Activated T-helper 1 cell treated with anti-CD3 and anti-CD28 coated beads, Interleukin-12 subunit alpha, Interleukin-12 subunit beta, Interleukin-2, Interleukin-4 antibody, amounts not matched to agents 30 ng/mL and 10 ng/mL and 1 ng/mL, durations not matched to agents 14 hours and 24 hours and 36 hours (primary cell): ENCODE measurements at places on chromosomes 5 and 9.

GRCh38 chr5:79713727-79714126 lies 24.1 kb downstream of the CMYA5 start:
- H3K27me3 ChIP-seq = peaks cover 3% of the 10 kb centered on the region
- no peak overlapping the region for H3K27ac ChIP-seq
- no peaks in the 10 kb centered on the region for H3K36me3 ChIP-seq
- H3K4me1 ChIP-seq = no peaks in the 10 kb centered on the region
- DNase-seq = no peak
- H3K4me3 ChIP-seq = no peak overlapping the region

GRCh38 chr5:142671801-142672200 lies 14.1 kb downstream of the FGF1 start:
- no peaks in the 10 kb centered on the region for H3K4me1 ChIP-seq
- H3K4me3 ChIP-seq = no peak overlapping the region
- no peak overlapping the region for H3K27ac ChIP-seq
- H3K36me3 ChIP-seq = no peaks in the 10 kb centered on the region
- no peak for DNase-seq

DNA sequence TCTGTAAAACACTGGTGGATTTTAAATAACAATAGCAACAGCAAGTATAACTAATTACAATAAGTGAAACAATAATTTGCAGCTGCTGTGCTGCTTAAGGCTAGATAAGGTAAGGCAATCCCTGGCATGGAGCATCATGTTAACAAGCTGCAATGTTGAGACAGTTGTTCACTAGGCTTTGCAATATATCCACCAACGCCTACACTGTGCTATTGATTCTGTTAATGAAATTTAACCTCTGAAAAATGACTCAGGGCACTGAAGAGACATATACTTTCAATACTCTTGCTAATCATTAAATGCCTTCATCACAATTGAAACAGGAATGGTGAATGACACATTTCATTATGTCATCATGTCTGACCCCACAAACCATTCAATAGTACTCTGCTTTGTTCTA lies 255.0 kb downstream of the EFNA5 start:
- H3K36me3 ChIP-seq = no peaks in the 10 kb centered on the region
- H3K27ac ChIP-seq = no peak overlapping the region
- peaks cover 12% of the 10 kb centered on the region for H3K27me3 ChIP-seq
- H3K4me3 ChIP-seq = no peak overlapping the region
- DNase-seq = no peak

GRCh38 chr5:56739990-56740389 lies 75.4 kb upstream of the MAP3K1 start:
- DNase-seq = no peak
- H3K4me1 ChIP-seq = peaks cover 19% of the 10 kb centered on the region
- no peak overlapping the region for H3K27ac ChIP-seq
- peaks cover 6% of the 10 kb centered on the region for H3K36me3 ChIP-seq
- peaks cover 2% of the 10 kb centered on the region for H3K27me3 ChIP-seq

DNA sequence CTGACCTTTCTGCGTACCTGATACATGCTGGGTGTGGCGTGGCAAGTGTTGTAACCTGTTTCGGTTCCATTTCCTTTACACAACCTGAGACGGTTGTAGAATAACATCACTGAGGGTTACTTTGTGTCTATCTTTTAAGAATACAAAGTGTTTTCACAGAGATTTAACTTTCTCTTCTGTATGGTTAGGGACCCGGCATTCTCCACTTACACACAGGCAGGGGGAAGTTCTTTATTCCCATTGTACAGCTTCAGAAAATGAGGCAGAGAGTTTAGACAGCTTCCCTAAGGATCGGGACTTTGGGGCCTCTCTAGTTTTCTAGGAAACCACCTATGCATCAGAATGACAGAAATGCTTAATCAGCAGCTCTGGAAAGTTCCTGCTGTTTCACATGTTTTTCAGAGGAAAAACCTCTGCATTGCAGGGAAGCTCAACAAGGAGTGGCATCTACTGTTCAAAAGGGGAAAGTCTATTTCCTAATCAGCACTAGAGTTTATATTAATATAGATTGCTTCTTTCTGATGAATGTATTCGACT lies 41.3 kb downstream of the CAST start:
- H3K36me3 ChIP-seq = peaks cover 11% of the 10 kb centered on the region
- peak overlapping the region; percentile 91 for H3K4me3 ChIP-seq
- no peaks in the 10 kb centered on the region for H3K27me3 ChIP-seq
- H3K4me1 ChIP-seq = peaks cover 31% of the 10 kb centered on the region

DNA sequence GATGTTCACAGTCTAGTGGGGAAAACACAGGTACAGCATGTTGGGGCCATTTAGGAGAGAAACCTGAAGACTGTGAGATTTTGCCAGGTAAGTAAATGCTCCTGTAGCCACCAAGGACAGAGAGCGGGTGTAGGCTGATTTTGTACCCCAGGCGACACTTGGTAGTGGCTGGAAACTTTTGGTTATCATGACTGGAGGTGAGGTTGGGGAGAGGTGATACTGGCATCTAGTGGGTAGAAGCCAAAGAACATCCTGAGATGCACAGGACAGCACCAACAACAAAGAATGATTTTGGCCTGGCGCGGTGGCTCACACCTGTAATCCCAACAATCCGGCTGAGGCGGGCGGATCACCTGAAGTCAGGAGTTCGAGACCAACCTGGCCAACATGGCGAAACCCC lies 38.8 kb upstream of the PWWP2A start:
- H3K4me1 ChIP-seq = no peaks in the 10 kb centered on the region
- H3K4me3 ChIP-seq = no peak overlapping the region
- H3K27me3 ChIP-seq = peaks cover 2% of the 10 kb centered on the region
- no peak for DNase-seq

DNA sequence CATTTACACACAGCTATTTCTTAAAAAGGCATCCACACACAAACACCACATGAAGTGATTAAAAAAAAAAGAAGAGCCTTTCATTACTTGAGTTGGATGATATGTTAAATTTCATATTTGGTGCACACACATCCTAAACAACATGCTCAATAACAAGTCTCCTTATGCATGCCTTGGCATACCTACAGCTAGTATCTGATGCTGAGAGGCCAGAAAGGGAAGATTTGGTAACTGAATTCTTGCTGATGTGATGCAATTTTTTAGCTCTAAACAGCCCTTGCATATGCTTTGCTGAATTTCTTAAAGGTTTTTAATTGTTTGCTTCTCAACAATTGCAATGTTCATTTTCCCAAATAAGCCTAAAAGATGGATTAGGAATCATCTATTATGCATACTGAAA lies 338.8 kb downstream of the ARL15 start:
- no peaks in the 10 kb centered on the region for H3K27me3 ChIP-seq
- no peaks in the 10 kb centered on the region for H3K4me1 ChIP-seq
- no peak overlapping the region for H3K4me3 ChIP-seq
- H3K27ac ChIP-seq = no peak overlapping the region

DNA sequence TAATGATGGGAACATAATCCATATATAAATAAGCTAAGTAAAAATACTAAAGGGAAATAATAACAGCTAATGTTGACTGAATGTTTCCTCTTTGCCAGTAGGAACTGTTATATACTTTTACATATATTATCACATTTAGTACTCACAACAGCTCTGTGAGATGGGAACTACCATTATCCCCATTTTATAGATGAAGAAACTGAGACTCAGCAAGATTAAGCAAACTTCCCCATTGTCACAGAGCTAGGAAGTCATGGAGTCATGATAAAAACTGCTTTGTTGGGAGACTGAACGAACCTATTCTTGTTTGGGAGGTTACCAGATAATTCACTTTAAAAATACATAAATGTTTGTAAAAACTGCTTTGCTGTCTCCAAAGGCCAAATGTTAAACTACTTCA lies 23.4 kb downstream of the WNT8A start:
- no peaks in the 10 kb centered on the region for H3K36me3 ChIP-seq
- H3K27ac ChIP-seq = no peak overlapping the region

DNA sequence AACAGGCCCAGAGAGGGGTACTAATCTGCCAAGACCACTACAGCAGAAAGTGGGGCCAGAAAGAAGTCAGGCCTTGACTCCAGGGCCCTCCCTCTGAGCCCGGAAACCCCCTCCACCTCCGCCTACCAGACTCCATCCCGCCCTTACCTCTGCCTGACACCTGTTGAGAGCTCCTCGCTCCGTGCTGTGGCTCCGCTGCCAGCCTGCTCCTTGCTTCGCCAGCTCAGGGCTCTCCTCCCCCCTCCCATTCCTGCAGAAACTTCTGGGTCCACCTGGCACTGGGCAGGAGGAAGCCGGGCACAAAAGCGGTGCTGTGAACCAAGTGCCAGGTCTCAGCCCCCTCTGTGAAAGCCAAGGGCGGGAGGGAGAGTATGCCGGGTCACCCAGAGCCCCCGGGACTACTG lies 6.4 kb upstream of the ST6GALNAC6 start:
- H3K27ac ChIP-seq = peak overlapping the region; percentile 100
- H3K27me3 ChIP-seq = no peaks in the 10 kb centered on the region
- H3K4me3 ChIP-seq = peak overlapping the region; percentile 93
- peak; percentile 60 for DNase-seq
- peaks cover 51% of the 10 kb centered on the region for H3K4me1 ChIP-seq

DNA sequence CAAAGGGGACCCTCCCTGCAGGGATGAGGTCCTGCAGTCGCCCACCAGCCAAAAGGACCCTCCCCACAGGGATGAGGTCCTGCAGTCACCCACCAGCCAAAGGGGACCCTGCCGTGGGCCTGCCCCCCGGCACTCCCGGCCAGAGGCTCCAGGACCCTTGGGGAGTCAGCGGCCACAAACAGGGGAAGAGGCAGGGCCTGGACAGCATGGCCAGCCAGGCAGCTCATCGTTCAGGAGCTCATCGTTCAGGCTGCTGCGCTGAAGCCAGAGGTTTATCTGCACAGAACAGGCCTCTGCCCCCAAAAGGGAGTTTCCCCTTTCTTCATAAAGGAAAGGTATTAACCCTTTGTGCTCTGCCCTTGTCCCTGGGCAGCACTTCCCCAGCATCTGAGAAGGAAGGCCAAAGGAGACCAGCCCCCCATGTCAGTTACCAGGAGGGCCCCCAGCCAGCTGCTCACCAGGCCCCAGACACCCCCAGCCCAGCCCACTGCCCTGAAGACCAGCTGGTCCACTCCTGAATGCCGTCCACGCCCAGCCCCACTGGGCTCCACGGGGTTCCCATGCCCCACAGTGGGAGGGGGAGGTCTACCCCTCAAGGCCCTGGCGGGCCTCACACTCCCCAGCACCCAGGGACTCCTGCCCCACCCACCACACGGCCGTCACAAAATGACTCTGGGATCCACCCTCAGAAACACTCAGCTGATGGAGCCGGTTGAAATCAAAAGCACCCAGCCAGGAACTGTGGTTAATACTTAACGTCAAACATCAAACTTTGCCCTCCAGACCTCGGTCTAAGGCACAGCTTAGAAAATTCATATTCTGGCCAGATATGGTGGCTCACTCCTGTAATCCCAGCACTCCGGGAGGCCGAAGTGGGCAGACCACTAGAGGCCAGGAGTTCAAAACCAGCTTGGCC lies 6.3 kb downstream of the SLC12A7 start:
- H3K27ac ChIP-seq = peak overlapping the region; percentile 90
- peak overlapping the region; percentile 80 for H3K4me3 ChIP-seq
- peaks cover 8% of the 10 kb centered on the region for H3K36me3 ChIP-seq
- no peaks in the 10 kb centered on the region for H3K27me3 ChIP-seq

GRCh38 chr5:6261256-6261655 lies 117.1 kb downstream of the MED10 start:
- no peak for DNase-seq
- H3K27me3 ChIP-seq = no peaks in the 10 kb centered on the region
- H3K27ac ChIP-seq = peak overlapping the region; percentile 88

GRCh38 chr5:137350791-137351190 lies 148.3 kb downstream of the SPOCK1 start:
- H3K27ac ChIP-seq = no peak overlapping the region
- H3K4me3 ChIP-seq = no peak overlapping the region
- H3K36me3 ChIP-seq = no peaks in the 10 kb centered on the region
- no peaks in the 10 kb centered on the region for H3K4me1 ChIP-seq
- H3K27me3 ChIP-seq = peaks cover 2% of the 10 kb centered on the region
- DNase-seq = no peak

GRCh38 chr5:108687595-108688200 lies 60.0 kb upstream of the FER start:
- no peak overlapping the region for H3K27ac ChIP-seq
- H3K4me3 ChIP-seq = no peak overlapping the region
- H3K27me3 ChIP-seq = peaks cover 6% of the 10 kb centered on the region
- no peaks in the 10 kb centered on the region for H3K36me3 ChIP-seq
- no peak for DNase-seq
- H3K4me1 ChIP-seq = no peaks in the 10 kb centered on the region

GRCh38 chr5:81420039-81420667 lies 26.2 kb upstream of the ACOT12 start:
- H3K4me1 ChIP-seq = peaks cover 36% of the 10 kb centered on the region
- peak overlapping the region; percentile 28 for H3K4me3 ChIP-seq

- DNase-seq = no peak
- no peaks in the 10 kb centered on the region for H3K27me3 ChIP-seq
- no peaks in the 10 kb centered on the region for H3K4me1 ChIP-seq
- H3K36me3 ChIP-seq = no peaks in the 10 kb centered on the region
- H3K4me3 ChIP-seq = no peak overlapping the region
- no peak overlapping the region for H3K27ac ChIP-seq
These were observed 169.4 kb upstream of the CCNH start for GRCh38 chr5:87582149-87582548.

- no peaks in the 10 kb centered on the region for H3K36me3 ChIP-seq
- no peaks in the 10 kb centered on the region for H3K4me1 ChIP-seq
These were observed 253.8 kb downstream of the CDK5RAP2 start for GRCh38 chr9:120326049-120326693.

DNA sequence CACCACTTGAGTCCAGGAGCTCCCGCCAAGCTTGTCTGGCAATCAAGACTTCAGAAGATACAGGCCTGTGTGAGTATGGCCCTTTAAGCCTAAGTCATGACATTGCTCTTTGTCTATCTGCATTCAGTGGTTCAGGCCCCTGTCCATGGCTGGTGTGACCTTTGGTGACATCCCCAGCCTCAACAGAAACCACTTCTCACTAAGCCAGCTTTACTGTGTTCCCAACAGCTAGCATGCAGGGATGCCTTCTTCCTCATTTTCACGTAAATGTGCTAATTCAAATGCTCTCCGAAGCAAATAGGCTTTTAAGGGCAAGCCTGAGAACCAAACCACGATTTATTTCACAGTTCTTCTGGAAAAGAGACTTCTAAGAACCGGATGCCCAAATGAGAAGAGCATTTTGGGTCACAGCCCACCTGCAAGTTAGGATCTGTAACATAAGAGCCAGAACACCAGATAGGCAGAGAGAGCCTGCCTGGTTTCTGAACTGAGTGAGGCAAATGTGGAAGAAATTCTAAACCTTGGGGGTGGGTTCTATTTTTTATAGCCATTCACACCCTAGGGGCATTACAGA lies 14.9 kb downstream of the CD180 start:
- H3K27ac ChIP-seq = peak overlapping the region; percentile 86
- peak overlapping the region; percentile 62 for H3K4me3 ChIP-seq
- H3K36me3 ChIP-seq = peaks cover 33% of the 10 kb centered on the region
- no peaks in the 10 kb centered on the region for H3K27me3 ChIP-seq
- H3K4me1 ChIP-seq = peaks cover 75% of the 10 kb centered on the region

DNA sequence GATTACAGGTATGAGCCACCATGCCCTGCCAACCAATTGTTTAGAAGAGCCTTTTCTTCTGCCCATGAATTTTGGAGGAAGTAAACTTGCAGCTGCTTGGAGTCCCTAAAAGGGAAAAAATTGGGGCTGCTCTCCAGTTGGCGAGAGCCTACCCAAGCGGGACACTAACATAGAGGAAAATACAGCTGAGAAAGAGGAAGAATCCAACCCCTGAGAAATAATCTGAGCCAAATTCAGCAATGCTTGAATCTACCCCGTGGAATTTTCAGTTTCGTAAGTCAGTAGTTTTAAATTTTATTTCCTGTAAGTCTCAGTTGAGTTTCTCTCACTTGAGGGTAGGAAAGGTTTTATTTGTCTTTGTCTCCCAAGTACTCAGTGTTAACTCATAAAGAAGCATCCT lies 30.4 kb upstream of the UBTD2 start:
- H3K27me3 ChIP-seq = peaks cover 3% of the 10 kb centered on the region
- H3K4me1 ChIP-seq = no peaks in the 10 kb centered on the region
- no peak overlapping the region for H3K27ac ChIP-seq
- no peaks in the 10 kb centered on the region for H3K36me3 ChIP-seq
